ENCODE measurements at places on chromosomes 4 and X.

DNA sequence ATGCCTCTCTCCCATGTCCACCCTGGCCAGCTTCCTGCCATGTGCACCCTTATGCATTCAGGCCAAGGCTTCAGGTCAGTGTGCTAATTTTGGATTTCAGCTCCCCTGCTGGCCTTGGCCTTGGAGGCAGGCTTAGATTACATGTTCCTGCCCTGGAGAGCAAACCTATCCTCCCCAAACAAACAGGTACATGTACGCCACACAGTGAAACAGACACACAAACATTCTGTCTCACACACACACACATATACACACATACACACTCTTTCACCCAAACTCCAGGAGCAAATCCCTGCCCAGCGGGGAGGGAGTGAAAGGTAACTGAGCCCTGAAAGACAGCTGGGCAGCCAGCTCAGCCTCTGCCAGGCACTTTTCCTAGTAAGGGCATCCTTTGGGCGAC is 62.7 kb upstream of the ARHGAP36 start:
- no peak for DNase-seq

GRCh38 chr4:111127841-111128240 is 505.0 kb upstream of the PITX2 start:
- DNase-seq: no peak

DNA sequence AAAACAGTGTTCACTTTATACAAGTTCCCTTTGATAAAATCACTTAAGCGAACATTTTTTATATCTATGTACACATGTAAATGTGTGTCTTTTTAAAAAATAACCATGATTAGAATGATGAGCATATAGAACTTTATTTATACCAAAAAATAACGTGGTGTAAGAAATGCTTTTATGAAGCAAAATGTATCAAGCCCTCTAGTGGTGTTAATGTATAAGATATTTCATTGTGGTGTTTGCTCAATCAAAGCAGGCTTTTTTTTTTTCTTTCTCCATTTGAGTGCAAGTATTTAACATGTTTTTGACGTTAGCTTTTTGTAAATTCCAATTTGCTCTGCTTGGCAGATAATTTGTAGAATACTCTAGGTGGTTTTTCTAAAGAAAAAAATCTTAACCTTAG is 2092.4 kb upstream of the TENM3 start:
- no peak for DNase-seq

GRCh38 chr4:158770671-158771070 is 1.8 kb downstream of the FNIP2 start:
- DNase-seq: no peak

DNA sequence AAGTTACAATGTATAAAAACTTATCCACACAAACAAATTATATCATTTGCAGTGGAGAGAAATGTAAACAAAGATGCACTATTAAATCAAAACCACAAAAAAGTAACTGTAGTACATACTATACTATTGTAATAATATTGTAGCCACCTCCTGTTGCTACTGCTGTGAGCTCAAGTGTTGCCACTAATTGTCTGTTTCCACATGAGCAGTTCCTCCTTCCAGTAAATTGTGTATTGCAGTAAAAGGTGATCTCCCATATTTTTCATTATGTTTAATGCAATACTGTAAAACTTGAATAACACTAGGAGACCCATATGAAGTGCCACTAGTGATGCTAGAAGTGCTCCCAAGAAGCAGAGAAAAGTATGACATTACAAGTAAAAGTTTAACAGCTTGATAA is 11.7 kb downstream of the LIN54 start:
- no peak for DNase-seq

DNA sequence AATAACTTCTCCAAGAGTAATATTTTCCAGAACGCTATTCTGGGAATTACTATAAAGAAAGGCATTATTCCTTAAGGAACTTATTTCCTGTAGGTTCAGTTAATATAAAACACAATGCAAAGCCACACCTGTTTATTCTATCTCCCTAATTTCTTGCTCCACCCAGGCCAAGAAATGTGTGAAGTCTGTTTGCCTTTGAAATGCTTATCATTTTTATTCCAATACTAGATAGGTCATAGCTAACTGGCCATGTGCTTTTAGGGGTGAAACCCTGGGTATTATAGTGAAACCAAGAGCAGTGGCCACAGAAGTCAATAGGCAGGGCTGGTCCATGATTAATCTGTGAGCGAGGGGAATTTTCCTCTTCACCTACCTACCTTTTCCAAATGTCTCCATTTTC is 14.8 kb downstream of the CXCL3 start:
- DNase-seq: no peak

DNA sequence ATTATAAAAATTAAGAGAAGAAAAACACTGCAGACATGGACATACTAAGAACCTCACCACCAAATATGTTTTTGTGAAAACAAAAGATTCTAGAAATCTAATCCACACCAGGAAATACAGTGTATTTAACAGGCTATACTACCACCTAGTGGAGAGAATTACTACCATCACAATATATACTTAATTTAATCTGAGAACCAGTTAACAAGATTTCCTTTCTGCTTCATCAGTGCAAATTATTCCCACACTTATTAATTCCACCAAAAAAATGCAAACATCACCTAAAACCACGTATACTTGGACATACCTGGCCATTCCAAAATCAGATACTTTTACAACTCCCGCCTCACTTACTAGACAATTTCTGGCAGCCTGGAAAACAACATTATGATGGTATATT is 7.0 kb upstream of the TXK start:
- DNase-seq: peak; percentile 23

DNA sequence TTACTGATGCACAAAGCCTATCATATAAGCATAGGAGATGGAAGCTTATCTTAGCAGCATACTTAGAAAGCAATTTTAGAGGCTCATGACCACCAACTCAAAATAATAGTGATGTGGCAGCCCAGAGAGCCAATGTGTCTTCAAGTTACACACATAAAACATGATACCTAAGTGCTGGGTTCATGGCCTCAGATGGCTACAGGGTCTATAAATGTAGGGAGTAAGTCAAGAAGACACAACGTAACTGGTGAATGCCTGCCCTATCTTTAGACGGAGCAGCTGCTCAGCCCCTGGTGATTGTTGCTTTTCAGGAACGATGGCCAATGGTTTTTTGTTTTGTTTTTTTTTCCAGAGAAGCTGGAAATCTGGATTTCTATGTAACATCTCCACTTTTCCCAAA is 42.8 kb downstream of the RNF150 start:
- no peak for DNase-seq

GRCh38 chrX:1306909-1307625 is 29.5 kb upstream of the IL3RA start:
- DNase-seq: no peak

DNA sequence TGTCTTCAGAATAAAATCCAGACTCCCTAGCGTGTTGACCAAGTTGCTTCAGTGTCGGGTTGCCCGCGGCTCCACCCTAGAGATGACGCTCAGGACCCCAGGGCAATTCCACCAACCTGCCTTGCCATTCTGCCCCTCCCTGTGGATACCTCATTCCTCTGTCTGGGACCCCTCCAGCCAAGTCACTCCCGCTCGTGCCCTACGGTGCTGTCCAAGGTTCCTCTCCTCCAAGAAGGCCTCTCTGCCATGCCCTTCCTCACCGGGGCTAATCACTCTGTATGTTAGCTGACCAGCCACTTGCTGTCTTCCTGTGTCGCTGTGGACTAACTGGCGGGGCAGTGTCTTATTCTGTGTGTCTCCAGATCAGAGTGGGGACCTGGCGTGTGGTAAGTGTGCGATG is 46.6 kb downstream of the TENM3 start:
- DNase-seq: no peak

- no peak for DNase-seq
Observed at GRCh38 chr4:35539404-35540055, 704.8 kb downstream of the ARAP2 start.

DNA sequence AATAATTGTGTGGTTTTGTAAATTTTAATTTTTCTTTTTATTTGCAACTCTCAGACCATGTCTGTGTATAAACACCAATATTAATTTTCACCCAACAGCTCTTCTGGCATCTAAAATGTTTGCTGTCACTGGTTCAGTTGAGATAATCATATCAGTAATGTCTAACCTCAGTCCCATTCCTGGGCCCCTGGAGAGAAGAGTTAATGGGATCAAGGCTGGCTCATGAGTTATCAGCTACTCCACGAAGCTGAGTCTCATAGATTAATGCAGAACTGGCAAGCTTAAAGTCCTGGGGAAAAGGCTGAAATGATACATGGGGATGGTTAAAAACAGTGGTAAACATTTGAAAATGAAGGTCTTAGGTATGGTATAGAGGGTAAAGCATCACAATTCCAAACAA is 28.4 kb upstream of the TSPAN5 start:
- DNase-seq: no peak

DNA sequence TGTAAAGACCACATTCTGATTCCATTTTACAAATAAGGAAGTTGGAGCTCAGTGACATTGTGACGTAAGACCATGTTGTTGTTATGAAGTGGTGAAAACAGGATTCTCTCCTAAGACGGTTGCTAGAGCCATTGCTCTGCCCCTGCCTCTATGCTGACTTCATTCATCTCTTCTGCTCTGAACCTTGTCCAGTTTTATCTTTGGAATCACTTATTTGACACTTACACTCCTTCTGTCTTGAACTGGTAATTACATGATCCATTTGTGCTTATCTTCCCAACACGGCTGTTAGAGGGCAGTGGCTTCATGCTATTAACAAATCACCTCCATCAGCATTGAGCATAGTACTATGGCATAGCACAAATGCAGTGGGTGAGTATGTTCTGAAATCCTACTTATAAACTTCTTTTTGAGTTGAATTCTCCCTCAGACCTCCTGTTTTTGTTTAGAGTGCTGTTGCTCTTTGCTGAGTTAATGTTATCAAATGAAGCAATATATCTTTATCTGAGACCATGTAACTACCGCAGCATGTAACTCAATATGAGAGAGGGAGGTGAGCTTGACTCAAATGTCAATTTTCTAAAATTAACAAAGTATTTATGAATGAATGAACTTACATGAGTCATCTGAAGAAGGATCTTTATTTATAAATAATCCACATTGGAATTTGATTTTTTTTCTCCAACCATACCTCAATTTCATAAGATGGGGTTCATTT is 177.8 kb downstream of the RASL11B start:
- DNase-seq: no peak

DNA sequence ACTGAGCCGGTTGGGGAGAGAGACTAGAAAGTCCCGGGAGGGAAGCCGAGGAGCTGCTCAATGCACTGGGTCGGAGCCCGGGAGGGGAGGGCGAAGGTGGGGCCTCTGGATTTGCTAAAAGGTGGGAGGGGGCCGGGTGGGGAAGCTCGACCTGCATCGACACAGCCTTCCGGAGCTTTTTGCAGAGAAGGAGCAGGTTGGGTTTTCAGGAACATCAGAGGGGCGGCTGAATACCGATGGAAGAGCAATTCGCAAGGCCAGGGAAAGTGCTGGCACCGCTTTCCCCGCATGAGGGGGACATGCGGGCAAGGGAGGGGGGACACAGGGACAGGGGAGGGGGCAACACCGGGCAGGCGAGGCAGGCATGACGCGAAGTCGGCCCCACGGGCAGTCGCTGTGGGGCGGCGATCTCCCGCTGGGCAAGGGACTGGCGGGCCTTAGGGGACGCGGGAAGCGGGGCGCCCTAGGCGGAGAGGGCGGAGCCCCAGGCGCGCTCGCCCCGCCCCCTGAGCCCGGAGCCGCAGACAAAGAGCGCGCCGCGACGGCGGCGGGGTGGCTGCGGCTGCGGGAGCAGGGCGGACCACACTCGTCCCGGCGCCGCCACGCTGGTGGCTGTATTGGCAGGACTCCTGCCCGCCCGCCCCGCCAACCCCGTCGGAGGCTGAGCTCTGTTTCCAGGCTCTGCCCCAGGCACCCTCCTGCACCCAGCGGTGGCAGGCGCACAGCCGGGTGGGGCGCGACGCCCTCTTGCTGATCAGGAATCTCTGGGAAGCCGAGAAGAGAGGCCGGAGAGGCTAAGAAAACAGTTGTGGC is 11.6 kb downstream of the PDZD4 start:
- DNase-seq: no peak

- DNase-seq: peak; percentile 7
Observed at GRCh38 chr4:142128529-142128928, 492.1 kb downstream of the IL15 start.

GRCh38 chr4:156021298-156021697 is 67.6 kb upstream of the CTSO start:
- DNase-seq: no peak

DNA sequence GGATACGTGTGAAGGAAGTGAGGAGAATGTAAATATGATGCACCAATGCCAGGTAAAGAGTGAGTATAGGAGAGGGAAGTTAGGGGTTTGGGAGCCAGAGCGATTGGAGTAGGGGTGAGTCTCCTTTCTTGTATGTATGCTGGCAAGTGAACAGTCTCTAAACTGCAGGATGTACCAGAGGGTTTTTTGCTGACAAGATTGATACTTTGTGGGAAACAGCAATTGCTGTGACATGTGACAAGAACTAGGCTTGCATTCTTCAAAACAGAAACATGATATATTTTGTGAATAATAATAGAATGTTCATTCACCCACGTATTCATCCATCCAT is 706 bp downstream of the CHIC1 start:
- DNase-seq: no peak

- DNase-seq: no peak
Observed at GRCh38 chr4:157004279-157005161, 32.9 kb upstream of the PDGFC start.

DNA sequence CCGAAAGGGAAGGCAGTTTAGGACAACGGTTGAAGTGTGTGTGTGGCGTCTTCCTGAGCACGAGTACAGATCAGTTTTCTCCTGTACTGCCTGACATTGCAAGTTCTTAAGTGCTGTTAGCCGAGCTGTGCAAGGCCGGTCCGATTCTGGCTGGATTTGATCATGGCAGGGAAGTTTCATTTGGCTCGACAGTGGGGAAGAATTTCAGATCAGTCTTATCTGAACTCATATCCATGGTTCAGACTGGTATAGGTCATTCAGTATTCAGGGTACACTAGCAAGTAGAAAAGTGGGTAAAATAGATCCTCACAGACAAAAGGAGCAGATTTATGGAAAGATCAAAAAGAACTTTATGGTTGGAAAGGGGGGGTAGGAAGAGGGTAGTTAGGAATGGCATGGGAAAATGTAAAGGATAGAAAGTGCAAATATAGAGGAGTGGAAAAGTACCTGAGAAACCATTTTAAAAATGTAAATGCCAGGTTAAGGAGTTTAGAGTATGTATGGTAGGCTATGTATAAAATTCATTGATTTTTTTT is 716 bp downstream of the THAP9 start:
- no peak for DNase-seq
